Globus pallidus (tissue), 1 donor: ENCODE measurements at places on chromosomes 4 and X.

GRCh38 chr4:178414881-178415446, 972.7 kb upstream of the AGA start:
- DNase-seq: no peak

GRCh38 chr4:150743564-150744342, 161.8 kb downstream of the MAB21L2 start:
- DNase-seq: no peak

- DNase-seq: no peak
These were observed 26.6 kb downstream of the PPM1K start for GRCh38 chr4:88257726-88258125.

DNA sequence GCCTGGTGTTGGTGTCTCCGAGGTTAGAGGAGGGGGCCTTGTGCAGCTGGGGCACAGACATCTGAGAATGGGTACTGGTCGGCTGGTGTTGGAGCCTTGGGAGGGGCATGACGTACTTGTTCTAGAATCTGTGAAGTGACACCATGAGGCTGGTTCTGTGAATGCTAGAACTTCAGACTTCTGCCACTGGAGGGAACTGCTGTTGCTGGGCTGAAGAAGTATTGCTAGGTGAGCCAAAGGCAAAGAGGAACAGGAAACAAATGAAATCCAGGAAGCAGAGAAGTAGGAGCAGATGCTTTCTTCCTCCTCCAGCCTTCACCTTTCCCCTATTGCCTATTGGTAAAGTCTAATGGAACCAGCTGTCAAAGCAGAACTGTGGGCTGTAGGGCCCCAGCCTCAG, 120.9 kb upstream of the DDIT4L start:
- DNase-seq: no peak

GRCh38 chr4:139443661-139444060, 10.3 kb upstream of the RAB33B start:
- no peak for DNase-seq

DNA sequence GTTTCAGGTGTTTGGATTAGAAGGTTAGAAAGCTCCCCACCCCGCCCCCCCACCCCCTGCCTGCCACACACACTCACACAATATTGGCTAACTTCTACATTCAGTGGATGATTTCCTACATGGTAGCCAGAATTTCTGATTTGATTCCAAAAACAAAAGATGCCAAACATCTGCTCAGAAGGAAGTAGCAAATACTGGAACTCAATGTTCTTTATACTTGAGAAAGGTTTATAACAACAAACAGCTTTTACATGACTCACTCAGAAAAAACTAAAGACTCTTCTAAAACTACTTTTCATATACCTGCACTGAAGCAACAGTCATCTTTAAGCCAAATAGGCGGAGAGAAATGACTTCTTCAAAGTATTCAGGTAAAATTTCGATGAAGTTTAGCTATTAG, 750.5 kb upstream of the POU3F4 start:
- no peak for DNase-seq

DNA sequence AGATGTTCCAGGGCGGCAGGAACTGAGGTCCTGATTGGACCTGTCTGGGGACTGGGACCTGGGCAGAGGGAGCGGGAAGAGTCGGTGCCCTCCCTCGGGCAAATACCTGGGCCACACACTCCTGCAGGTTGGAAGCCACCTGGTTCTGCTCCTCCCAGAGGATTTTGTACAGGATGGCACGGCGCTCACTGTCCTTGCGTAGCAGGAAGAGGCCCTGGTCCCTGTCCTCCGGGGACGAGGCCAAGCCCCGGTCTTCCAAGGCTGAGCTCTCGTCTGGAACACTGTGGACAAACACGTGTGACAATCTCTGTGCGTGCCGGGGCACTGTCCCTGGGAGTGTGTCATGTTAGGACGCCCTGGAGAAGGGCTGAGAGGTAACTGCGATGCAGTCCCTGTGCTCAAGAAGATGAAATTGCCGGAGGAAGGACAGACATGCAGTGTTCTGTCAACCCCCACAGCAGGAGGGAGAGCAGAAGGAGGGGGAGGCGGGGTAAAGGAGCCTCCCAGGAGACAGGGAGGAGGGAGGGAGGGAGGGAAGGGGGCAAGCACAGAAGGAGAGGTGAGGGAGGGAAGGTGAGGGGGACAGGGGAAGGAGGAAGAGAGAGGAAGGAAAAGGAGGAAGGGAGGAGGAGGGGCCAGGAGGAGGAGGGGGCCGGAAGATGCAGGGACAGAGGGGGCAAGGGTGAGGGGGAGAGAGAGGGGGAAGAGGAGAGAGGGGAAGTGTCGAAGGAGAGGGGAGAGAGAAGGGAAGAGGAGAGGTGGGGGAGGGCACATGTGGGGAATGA, 29.0 kb downstream of the PDHA1 start:
- no peak for DNase-seq

GRCh38 chr4:42925921-42926320, 33.4 kb downstream of the GRXCR1 start:
- DNase-seq: no peak

DNA sequence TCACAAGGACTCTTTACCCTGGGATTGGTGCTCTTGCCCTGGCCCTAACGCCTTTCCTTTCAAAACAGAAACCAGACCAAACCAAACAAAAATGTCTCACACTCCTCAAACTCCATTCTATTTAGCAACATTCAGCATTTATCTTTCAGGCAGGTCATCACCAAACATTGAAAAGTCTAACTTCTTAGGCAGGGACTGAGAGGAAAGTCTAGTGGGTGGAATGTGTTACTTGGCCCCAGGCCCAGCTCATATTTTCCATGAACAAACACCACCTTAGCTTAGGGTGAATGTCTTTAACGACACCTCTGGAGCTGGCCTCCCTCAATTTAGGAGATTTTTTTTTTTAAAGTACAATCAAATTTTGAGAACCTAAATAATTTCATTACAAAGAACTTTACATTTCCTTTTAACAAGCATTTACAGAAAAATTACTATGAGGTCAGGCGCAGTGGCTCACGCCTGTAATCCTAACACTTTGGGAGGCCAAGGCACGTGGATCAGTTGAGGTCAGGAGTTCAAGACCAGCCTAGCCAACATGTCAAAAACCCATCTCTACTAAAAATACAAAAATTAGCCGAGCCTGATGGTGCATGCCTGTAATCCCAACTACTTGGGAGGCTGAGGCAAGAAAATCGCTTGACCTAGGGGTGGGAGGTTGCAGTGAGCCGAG, 10.2 kb upstream of the N4BP2 start:
- DNase-seq: no peak

DNA sequence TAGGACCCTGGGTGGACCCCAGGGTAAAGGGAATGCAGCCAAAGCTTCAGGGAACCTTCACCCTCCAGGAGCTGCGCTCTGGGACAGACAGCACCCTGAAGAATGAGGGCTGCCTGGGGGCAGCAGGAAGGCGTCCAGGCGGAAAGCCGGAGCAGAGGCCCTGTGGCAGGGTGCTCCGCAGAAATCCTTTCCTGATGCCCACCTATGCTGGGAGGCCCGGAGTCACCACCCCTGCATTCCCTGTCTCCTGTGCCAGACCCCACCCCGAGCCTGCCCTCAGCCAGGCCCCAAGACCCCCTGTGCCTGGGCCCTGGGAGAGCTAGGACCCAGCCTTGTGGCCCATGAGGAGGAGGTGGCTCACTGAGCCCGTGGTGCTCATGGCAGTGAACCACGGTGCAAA, 1.3 kb upstream of the DGKQ start:
- no peak for DNase-seq

DNA sequence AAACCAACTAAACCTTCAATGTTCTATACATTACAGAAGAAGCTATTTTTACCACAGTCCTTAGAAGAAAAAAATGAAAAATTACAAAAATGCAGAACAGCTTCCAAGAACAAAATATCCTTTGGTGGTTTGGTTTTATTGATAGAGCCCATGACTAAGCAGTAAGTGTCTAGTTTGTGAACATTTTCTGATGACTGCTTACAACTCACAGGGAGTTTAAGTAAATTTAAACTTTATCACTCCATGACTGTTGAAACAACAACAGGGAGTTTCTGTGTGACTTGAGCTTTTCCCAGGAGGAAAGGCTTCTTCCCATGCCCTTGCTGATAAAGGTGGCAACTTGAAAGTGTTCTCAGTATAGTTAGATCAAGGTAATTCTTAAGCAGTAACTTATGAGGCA, 2.9 kb downstream of the PF4 start:
- no peak for DNase-seq

DNA sequence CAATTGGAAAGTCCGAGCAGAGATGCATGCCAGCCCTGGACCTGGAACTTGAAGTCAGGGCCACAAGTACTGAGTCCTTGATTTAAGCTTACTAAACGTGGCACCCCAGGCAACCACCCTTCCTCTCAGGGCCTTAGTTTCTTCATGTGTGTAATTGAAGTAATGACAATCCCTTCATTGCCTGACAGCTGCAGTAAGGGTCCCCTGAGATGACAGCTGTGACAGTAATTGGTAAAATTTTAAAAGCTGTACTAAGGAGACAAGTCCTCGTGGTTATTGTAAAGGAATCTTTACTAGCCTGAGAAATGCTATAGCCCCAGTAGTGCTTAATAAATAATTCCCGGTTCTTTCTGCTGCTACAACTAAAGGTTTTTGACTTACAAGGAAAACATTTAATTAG, 175.1 kb upstream of the RADX start:
- DNase-seq: no peak

DNA sequence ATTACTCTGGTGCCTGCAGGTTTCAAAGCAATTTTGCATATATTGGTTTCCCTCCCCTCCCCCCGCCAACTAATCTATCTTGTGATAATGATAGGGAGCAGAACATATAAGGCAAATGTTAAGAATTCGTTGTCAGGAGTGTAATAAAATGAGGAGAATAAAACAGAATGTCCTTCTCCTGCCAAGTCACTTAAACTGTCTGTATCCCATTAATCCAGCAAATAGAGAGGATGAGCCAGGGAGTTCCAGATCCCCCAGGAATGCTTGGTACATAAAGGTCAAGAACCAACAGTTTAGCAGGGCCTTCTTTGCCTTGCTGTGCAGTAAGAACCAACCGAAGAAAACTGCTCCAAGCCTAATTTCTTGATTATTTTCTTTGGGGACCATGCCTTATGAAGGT, 141.4 kb downstream of the AMELX start:
- DNase-seq: no peak
